ENCODE measurements at places on chromosomes 2 and 18.

DNA sequence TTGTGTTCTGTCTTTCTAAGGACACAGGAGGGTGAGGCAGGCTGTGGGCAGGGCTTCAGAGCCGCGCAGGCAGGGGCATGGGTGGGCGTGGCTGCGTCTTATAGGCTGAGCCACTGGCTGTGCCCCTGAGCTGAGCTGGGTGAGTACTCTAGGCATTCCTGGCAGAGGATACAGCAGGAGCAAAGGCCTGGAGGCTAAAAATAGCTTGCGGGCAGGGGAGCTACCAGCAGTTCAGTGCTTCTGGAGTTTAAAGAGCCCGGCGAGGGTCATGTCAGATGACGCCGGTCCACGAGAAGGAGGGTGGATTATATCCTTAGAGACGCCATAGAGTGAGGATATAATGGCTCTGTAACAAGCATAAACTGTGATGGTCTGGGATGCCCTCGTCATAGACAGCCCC lies 31.5 kb upstream of the PDIA6 start:
- DNase-seq = no peak

- no peak for DNase-seq
These were observed 38.4 kb downstream of the SERTAD2 start for GRCh38 chr2:64615192-64615763.

DNA sequence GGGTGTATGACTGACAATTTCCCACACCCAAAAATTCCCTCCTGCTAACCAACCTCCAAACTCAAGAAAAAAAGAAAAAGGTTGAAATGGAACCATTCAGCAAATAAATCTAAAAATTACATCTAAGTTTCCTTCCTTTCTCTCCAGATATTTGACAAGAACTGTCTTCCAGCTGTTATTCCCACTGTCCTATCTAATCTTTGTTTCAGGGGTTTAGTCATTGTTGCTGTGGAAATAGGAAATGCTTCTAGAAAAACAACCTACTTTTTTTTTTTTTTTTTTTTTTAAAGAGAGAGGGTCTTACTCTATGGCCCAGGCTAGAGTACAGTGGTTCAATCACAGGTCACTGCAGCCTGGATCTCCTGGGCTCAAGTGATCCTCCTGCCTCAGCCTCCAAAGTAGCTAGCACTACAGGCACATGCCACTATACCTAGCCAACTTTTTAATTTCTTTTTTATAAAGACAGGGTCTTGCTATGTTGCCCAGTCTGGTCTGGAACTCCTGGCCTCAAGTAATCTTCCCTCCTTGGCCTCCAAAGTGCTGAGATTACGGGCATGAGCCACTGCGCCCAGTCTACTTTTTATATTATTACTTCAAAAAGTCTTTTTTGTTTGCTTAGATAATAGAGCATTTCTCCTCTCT lies 88.1 kb downstream of the ITSN2 start:
- no peak for DNase-seq

DNA sequence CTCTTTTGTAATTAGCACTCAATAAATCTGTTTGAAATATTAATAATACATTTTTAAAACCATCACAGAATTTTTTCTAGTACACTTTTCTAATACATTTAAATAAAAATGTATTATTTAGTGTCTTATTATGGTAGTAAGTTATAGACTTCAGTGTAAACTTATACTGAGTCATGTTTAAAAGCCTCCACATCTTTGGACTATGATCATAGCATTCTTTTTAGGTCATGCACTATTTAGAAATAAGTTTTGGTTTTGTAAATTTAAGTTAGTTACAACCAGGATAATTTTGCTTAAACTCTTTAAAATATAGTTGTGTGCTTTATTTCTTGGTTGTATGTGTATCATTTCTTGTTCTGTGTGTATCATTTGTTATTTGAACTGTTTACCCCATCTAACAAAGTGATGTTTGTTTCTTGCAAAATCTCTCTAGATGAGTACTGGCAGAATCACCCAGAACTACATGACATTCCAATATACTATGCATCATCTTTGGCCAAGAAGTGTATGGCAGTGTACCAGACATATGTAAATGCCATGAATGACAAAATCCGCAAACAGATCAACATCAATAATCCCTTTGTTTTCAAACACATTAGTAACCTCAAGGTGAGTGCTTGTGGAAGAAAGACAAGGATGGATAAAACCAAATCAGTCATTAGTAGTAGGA lies 16.7 kb downstream of the CPSF3 start:
- DNase-seq = no peak

GRCh38 chr2:42792087-42792582 lies 248 bp downstream of the HAAO start:
- no peak for DNase-seq

DNA sequence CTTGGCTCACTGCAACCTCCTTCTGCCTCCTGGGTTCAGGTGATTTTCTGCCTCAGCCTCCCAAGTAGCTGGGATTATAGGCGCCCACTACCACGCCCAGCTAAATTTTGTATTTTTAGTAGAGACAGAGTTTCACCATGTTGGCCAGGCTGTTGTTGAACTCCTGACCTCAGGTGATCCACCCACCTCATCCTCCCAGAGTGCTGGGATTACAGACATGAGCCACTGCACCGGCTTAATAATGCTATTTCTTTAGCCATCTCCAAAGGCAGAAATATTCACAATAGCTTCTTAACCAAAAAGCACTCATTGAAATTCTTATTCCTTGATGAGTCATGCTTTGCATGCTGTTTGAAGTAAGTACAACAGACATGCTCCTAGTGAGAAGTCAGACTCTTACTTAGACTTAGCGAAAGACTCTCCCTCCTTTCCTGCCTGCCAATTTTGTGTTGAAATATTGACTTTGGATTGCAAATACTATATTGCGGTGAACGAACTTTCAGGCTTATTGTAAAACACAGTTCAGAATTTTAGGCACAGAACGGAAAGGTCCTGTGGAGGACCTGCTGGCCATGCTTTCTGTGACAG lies 4.4 kb downstream of the ACTR3 start:
- no peak for DNase-seq

Measured in right renal pelvis (tissue), 4 donors.